ENCODE measurements at places on chromosomes 2 and 18.

- no peak for DNase-seq
- no peak overlapping the region for H3K4me3 ChIP-seq
- H3K4me1 ChIP-seq: no peaks in the 10 kb centered on the region
- no peaks in the 10 kb centered on the region for H3K27me3 ChIP-seq
Measured at GRCh38 chr2:30971231-30972025, 164.2 kb upstream of the CAPN13 start.

- no peaks in the 10 kb centered on the region for H3K36me3 ChIP-seq
- no peak overlapping the region for H3K27ac ChIP-seq
- H3K27me3 ChIP-seq: no peaks in the 10 kb centered on the region
- H3K4me1 ChIP-seq: no peaks in the 10 kb centered on the region
Measured at GRCh38 chr2:46836295-46837111, 79.1 kb downstream of the MCFD2 start.

DNA sequence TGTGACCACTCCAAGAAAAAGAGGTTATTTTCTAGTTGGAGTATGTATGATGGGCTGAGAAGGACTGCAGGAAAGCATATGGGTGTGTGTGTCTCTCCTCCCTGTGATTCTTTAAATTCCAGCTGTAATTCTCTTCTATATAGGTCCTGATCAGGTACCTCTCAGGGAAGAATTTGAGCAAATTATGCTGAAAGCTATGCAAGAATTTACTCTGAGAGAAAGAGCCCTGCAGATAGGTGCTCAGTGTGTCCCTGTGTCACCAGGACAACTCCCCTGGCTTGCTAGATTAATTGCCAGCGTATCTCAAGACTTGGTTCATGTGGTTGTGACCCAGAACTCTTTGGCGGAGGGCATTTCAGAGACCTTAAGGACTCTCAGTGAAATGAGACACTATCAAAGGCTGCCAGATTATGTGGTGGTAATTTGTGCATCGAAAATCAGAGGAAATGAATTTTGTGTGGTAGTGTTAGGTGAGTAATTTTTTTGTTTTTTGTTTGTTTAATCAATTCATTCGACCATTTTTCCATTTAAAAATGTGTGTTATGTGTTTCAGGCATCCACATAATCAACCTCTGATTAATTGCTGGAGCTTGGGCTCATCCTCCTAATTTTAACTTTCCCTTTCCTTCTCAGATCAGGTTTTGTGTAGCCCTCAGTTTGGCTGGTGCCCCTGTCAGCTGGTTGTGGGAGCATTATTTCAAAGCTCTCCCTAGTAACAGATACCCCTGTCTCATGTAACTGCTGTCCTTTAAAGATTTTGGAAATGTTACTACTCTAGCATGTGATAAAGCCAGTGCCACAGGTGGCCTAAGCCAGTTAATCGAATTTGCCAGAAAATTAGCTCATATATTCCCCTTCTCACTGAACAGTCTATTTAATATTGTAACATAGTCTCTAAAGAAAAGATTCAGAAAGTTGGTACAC lies 150.9 kb downstream of the ESCO1 start:
- H3K36me3 ChIP-seq: no peaks in the 10 kb centered on the region
- H3K4me1 ChIP-seq: no peaks in the 10 kb centered on the region
- no peak overlapping the region for H3K27ac ChIP-seq

GRCh38 chr18:7304061-7304370 lies 73.1 kb downstream of the LRRC30 start:
- H3K27me3 ChIP-seq: no peaks in the 10 kb centered on the region
- no peak for DNase-seq
- H3K36me3 ChIP-seq: no peaks in the 10 kb centered on the region
- H3K4me1 ChIP-seq: no peaks in the 10 kb centered on the region
- no peak overlapping the region for H3K4me3 ChIP-seq

DNA sequence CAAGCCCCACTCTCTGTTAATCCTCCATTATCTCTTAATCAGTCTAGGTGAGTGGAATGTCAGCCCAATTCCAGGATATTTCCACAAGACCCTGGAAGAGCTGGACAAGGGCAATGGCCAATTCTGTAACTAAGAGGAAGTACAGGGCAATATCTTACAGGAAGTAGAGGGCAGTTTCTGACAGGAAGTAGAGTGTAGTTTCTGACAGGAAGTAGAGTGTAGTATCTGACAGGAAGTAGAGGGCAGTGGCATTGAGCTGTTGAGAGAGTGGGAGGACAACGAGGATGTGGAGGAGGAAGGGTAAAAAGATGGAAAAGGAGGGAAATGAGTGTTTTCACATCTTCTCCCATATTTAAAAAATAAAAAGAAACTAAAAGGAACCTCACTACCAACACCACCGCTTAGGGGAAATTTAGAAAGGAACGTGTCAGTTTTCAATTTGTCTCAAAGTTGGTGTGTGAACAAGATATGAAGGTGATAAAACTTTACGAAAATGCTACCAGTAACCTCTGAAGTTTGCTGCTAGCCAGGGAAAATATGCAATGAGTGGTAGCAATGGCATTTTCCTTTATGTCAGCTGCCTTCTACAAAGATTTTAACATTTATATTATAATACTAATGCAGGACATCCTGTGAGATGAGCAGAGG lies 430.9 kb upstream of the HNRNPA3 start:
- H3K36me3 ChIP-seq: no peaks in the 10 kb centered on the region
- no peaks in the 10 kb centered on the region for H3K4me1 ChIP-seq
- H3K4me3 ChIP-seq: no peak overlapping the region
- H3K27me3 ChIP-seq: no peaks in the 10 kb centered on the region
- no peak for DNase-seq
- H3K27ac ChIP-seq: no peak overlapping the region
